ENCODE measurements at places on chromosomes 7 and 10.

DNA sequence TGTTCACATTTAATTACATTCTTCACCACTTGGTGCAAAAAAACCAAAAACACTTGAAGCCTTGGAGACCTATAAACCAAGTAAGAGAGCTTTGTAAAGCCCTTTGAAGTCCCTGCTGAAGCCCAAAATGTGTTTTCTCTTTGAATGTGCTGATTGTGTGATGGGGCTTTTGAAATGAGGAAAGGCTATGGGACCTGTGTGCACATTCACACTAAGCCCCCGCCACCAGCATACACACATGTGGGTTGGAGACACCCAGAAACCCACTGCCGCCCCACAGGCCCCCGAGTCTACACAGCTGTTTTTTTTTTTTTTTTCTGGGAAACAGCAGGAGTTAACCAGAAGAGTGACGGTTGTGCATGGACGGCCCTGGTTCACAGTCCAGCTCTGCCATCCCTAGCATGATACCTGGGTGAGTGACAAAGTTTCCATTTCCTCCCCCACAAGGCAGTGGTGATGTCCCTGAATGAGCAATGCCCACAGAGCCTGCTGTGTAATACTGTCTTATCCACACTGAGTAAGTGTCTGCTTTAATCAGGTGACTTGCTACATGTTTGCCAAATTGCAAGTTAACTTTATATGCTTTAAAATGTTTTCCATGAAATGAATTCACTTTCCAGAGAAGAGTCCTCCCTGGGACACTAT, 154.6 kb upstream of the GDF10 start:
- no peak for DNase-seq

DNA sequence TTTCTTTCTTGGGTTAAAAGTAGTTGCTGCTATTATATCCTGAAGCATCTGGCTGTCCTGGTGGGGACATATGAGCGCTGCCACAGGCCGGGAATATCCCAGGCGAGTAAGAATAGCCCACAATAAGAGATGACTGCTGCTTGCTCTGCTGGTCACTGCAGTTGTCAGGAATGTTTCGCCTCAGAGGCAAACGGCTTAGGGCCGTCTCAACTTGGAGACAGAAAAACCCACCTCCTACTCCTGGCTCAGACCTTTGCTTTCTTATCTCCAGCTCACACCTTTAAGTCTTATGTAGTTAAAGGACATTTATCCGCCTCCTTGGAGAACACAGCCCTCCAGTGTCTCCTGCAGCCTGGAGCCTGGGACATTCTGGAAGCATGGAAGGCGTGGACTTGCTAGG, at the start of gene GJD4:
TSS of gene GJD4 (plus strand) at position 151 of the 400 bp plus-strand sequence. CDS start at position 378, 227 bp downstream.
- no peak for DNase-seq

DNA sequence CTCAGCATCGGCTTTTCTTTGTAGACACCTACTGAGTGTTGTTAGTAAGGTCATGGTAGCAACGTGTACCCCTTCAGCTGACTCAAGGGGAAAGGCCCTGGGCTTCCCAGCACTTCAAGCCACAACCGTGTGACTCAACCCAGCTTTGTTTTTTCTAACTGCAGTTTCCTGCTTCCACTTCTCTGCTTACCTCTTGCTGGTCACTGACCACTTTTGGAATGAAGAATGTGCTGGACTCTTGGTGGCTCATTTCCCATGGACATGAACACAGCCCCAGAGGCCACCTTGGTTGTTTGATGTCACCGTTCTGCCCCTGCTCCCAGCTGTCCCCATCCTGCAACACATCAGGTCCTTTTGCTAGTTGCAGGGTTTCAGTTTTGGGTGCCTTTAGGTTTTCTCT, 69.5 kb upstream of the ZNF438 start:
- DNase-seq: no peak

GRCh38 chr10:65046831-65047230, 1525.6 kb downstream of the REEP3 start:
- no peak for DNase-seq

- no peak for DNase-seq
These were observed 149.5 kb upstream of the SVIL start for GRCh38 chr10:29784175-29784773.

GRCh38 chr7:155303039-155303593, 5.4 kb downstream of the INSIG1 start:
- DNase-seq: no peak

DNA sequence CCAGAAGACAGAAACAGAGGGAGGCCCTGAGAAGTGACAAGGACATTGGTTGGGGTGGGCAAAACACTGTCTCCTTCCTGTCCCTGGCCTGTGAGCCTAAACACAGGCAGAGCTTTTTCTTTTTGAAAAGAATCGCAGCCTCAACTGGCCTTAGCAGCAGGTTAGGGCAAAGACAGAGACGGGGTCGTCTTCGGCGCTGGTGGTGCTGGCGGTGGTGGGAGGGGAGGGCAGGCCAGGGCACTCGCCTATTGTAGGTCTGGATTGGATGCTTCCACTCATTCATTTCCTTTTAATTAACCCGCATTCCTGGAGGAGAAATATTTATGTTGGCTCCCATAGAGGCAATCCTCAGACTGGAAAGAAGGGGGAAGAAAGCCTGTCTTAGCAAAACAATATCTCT, 22.6 kb downstream of the WNT8B start:
- no peak for DNase-seq

DNA sequence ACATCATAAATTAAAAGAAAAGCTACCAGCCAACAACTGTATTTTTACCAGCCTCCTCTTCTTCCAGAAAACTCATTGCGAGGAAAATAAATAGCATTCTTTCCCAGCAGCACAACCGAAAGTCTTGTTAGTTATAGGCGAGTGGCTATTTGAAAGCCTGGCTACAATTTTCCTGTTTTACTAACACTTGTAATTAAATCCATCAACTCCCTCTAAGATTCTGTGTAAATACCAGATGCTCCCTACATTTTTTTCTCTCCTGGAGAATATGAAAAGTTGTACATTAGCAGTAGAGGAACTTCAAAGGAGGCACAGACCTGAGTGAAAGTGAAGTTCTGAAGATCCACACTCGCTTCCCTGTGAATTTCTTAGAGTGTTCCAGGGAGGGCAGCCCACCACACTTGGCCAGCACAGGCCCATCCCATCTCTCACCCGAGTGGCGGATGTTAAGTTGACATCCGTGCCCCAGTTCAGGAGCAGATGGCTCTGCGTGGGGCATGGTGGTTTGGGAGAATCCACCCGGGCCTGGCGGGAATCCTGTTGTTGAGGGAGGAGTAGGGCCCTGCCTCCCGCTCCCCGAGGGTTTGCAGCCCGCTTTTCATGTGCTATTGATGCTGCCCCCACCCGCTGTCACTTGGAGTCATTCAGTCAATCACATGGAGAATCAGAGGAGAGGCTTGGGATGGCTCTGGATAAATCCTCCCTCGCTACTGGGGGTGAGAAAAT, 451.0 kb upstream of the GALNT17 start:
- no peak for DNase-seq

- DNase-seq: no peak
These were observed 199.5 kb downstream of the GFRA1 start for GRCh38 chr10:116073510-116073909.

- no peak for DNase-seq
These were observed 269.2 kb upstream of the PPP2R2D start for GRCh38 chr10:131631619-131632018.

- DNase-seq: peak; percentile 54
These were observed 166.0 kb upstream of the SP4 start for GRCh38 chr7:21261627-21262594.

- DNase-seq: no peak
These were observed 148.1 kb downstream of the ITGA8 start for GRCh38 chr10:15571575-15571974.

- no peak for DNase-seq
These were observed 385 bp upstream of the C10orf90 start for GRCh38 chr10:126670895-126671261.

GRCh38 chr7:112757337-112757736, 32.9 kb downstream of the TMEM168 start:
- DNase-seq: no peak

GRCh38 chr10:17229967-17230682, 2.1 kb downstream of the VIM start:
- peak; percentile 93 for DNase-seq

DNA sequence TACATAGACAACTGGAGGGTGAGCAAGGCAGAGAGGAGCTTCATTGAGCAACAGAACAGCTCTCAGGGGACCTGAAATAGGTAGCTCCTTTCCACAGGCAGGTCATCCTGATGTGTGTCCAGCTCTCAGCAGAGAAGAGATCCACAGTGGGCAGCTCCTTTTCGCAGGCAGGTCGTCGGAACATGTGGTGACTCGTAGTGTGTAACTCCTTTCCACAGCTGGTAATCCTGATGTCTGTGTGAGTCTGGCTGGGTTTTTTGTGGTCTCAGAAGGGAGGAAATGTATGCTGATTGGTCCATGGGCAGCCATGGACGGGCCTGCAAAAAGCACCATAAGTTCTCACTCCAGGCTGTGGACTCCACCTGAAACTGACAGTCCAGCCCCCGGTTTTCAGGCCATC, 24.4 kb upstream of the TES start:
- no peak for DNase-seq

- no peak for DNase-seq
These were observed 26.0 kb downstream of the PRSS2 start for GRCh38 chr7:142796501-142797390.

DNA sequence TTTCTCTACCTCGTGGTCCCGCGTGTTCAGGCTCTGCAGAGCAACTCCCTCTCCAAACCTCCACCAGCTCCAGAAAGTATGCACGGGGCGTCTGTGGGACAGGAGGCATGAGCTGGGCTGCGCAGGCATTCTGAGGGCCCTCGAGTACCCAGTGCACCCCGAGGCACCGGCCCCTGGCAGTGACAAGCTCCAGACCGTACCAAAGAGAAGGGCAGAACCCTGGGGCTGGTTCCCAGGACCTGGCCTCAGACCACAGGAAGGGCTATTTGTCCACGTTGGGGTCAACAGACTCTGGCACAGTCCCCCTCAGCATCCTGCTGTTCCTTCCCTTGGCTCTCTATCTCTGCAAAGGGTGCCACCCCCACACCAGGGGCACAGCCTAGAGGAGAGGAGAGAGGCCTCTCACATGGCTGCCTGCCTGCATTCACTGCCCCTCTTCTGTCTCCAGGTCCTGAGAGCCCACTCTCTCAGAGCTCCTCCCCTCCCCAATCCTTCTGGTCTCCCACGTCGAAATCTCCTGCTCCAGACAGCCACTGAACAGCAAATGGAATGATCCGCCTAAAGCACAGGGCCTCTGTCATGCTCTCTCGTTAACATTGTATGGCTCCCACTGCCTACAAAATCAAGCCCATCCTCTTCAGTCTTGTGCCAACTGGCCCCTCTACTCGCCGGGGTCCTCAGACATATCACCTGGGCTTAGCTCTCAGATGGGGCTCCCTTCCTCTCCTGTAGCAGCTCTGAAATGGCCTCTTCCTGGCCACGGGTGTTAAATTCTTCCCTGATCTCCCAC, 96.3 kb downstream of the OAT start:
- DNase-seq: no peak

- DNase-seq: no peak
These were observed 34.2 kb downstream of the ADRB1 start for GRCh38 chr10:114077815-114078219.

DNA sequence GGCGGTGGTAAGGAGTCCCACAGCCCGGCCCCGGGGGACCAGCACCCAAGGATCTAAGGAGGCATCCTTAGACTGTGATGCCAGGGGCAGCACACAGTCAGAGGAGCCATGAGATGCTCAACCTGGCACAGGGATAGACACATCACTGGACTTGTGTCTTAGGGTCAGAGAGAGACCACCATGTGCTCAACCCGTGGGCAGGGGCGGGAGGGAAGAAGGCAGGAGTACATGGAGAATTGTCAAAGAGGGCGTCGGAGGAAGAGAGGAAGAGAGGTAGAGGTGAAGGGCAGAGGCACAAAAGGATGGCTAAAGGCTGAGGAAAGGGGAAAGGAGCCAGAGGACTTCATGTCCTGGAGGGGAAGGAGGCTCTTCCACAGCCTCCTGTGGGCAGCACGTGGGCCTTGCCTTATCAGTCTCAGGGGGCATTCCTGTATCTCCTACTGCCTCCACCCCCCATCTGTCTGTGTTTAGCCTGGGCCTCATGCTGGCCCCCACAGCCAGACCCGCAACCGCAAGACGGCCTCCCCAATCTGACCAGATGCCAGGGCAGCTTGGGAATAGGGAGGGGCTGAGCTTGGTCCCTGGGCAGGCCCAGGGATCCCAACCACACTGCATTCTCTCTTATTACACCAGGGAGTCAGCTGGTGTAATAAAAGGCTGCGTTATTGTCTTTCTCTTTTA, 2.2 kb downstream of the ADCY1 start:
- peak; percentile 24 for DNase-seq

DNA sequence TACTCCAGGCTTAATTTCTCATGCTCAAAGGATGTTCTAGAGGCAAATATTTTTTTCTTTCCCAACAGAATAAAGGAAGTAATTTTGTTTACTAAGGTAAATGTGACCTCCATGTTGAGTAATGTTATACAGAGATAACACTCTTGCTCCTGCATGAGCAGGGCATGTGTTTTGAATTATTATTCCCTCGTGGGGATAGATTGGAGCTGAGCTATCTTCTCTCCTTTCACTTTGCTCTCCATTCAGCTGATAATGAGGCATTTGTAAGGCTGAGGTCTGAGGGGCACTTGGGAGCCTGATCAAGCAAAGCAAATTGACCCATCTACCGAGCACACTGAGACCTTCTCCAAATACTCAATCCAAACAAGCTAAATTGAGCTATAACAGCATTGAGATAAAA, 50.7 kb upstream of the GHITM start:
- DNase-seq: peak; percentile 71

- DNase-seq: no peak
These were observed 81.9 kb upstream of the BTBD16 start for GRCh38 chr10:122189185-122189584.

- DNase-seq: no peak
These were observed 4.1 kb upstream of the RELN start for GRCh38 chr7:103993551-103993950.

- DNase-seq: no peak
These were observed 45.5 kb downstream of the MYOF start for GRCh38 chr10:93436591-93437085.

- DNase-seq: no peak
These were observed 112.7 kb upstream of the LRRTM3 start for GRCh38 chr10:66813122-66813521.

DNA sequence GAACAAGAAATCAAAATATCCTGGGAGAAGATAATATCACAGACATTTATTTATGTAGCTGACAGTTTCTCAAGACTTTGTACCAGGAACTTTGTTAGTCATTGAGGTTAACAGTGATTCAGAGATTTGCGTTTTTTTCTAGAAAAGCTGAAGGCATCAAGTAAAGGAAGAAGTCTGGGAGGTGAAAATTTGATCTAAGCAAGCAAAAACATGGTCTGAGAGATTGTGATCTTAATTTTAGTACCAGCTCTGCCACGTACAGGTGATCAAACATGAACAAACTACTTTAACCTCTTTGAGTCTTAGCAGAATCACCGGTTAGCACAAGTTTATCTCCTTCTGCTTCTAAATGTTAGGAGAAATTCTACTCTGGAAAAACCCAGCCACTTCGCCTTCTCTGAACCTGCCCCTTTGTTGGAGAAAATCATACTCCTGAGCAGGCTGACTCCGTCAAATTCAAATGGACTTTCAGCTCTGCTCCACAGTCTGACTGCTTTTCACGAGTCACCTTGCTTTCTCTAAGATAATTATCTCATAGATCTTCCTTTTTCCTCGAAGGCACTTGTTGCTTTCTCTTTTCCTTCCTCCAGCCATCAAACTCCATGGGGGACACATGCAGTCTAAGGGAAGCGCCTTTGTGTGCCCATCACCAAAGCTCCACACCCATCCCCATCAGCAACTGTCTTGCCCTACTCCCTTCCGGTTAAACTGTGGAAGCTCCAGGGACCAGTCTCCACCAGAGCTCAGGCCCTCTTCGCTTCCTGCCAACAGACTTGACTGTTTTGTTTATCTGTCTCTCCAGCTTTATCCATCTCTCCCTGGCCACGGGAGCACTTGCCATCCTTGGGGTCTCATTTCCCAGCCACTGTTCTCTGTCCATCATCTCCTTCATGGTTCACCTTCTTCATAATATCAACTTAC, 86.3 kb downstream of the PRKCQ start:
- no peak for DNase-seq

Measured in OCI-M1 (cell line).